ENCODE measurements at places on chromosomes 6 and 20. TPM values are rescaled to one million over a fixed set of nuclear protein-coding genes. Genes with fewer than 3 reads are reported as not detected.
A peak's percentile ranks its signal among the peaks of the same experiment; 100 is the strongest.

GRCh38 chr6:158718461-158719046 lies 68.7 kb downstream of the SYTL3 start:
- no peak for DNase-seq

GRCh38 chr6:89597988-89598387 lies 40.6 kb downstream of the LYRM2 start:
- DNase-seq = no peak

- DNase-seq = no peak
Measured at GRCh38 chr6:33168639-33169038, 23.6 kb downstream of the COL11A2 start.

- DNase-seq = no peak
Measured at GRCh38 chr6:30895343-30895742, 11.0 kb downstream of the DDR1 start.

DNA sequence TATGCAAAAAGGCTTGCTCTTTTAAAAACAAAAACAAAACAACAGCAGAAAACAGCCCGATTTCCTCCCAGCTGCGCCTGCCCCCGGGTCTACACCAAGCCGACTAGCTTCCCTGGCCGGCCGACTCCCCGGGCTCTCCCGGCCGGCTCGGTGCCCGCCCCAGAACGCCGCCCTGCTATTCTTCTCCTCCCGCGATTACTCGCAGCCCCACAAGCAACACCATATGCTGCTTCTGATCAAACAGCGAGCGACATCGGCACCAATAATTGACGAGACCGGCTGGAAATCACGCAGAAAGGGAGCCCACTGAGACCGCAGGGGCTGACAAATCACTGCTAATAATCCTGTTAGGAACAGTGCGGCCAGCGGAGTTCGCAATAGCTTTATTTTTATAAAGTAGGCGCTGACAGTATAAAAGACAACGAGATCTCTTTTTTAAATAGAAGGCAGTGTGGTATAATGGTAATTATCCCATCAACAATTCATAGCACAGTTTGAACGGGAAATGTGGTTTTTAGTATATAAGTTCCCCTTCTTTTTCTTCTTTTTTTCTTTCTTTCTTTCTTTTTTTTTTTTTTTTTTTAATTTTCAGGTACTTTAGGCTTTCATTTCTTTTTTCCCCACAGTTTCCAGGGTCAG lies 3.3 kb downstream of the SIM1 start:
- DNase-seq = no peak

DNA sequence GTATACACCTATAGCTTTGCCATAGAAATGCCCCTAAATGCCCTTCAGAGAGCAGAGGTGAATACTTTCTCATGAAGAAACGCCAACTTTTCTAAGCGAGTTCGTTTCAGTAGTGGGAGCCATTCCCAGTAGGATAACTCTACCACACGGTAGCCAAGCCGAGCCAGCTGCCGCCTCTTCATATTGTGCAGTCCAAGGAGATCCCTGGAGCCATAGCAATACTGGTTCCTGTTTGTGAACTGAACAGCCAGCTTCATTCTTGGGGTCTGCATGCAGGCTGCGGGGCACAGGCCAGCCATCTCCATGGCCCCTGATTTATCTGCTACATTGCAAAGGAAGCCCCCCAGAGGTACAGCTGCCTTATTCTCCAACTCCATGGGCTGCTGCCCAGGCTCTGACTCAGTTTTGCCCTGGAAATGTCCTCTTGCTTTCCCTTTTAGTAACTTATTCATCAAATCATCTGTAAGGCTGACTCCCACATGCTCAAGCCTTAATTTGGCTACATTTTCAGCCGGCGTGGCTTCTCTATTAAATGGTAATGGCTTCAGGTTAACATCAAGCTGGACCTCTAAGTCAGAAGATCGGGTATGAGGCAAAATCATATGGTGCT lies 12.8 kb downstream of the FASTKD5 start:
- no peak for DNase-seq

DNA sequence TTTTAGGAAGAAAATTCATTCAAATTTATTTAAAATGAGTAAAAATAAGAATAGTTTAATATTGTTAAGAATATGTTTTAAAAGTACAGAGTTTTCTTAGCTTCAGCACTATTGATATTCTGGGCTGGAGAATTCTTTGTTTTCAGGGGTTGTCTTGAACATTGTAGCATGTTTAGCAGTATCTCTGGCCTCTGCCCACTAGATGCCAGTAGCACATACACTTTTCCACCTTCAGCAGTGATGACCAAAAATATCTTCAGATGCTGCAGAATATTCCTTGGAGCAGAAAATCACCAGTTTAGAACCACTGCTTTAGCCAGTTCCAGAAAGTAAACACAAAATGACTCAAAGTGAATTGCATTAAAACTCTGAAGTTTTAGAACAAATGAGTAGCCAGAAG lies 19.4 kb upstream of the SDHAF4 start:
- DNase-seq = no peak

GRCh38 chr20:3646651-3647050 lies 16.5 kb downstream of the GFRA4 start:
- DNase-seq = no peak

- DNase-seq = peak; percentile 80
Measured at GRCh38 chr6:26158581-26159356, 71.5 kb downstream of the HFE start.

GRCh38 chr20:43976547-43976946 lies 61.9 kb downstream of the TOX2 start:
- DNase-seq = no peak

GRCh38 chr6:882084-882598 lies 189.2 kb upstream of the EXOC2 start:
- DNase-seq = no peak

GRCh38 chr20:40769677-40770285 lies 80.7 kb upstream of the MAFB start:
- DNase-seq = no peak

DNA sequence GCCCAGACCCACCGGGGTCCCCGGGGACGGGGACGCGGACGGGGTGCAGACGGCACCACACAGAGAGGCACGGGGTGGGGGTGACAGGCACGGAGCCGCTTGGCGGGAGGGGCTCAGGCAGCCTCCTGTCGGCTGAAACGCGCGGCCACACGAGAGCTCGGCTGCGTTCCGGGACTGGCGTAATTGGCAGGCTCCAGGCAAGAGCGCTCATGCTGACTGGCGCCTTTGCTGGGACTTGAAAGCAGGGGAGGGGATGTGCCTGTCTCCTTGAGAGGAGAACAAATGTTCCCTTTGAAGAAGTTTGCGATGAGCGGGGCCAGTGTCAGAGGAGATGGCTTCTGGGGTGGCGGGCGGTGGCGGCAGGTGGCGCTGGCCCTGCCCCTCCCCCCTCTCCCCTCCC lies 25.8 kb downstream of the BHLHE23 start:
- no peak for DNase-seq

GRCh38 chr6:158807515-158808441 lies 11.4 kb downstream of the EZR start:
- no peak for DNase-seq

DNA sequence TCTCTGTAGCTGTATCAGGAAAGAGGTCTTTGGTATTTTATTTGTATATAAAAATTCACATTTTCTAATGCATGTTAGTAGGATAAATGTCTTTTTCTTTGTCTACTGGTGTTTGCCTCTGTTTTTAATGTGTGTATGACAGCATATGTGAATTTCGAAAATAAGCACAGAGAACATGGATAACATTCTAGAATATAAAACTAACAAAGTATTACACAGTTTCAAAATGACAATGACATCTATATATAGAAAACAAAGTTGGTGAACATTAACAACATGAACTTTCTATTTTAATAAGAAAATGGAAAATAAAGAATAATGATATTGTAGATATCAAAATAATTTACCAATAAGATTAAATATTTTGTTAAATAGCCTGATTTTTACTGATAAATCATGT lies 608.0 kb downstream of the COL12A1 start:
- no peak for DNase-seq

GRCh38 chr20:58891718-58892140 lies 39.2 kb downstream of the GNAS start:
- DNase-seq = no peak

DNA sequence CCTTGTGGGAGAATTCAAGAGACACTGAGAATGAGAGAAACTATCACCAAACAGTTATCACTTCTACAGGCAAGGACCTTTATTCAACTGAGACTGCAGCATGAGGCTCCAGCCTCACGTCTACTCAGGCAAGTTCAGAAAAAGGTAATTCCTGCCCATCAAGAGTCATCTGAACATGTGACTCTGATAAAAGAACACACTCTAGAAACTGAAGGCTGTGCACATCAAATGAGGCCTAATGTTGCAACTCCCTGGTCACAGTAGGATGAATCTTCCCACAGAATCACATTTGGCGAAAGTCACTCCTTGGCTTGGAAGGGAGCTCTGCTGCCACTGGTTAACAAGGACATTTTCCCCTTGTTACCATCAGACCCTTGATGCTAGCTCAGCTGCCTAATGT lies 71.2 kb upstream of the EMILIN3 start:
- no peak for DNase-seq

DNA sequence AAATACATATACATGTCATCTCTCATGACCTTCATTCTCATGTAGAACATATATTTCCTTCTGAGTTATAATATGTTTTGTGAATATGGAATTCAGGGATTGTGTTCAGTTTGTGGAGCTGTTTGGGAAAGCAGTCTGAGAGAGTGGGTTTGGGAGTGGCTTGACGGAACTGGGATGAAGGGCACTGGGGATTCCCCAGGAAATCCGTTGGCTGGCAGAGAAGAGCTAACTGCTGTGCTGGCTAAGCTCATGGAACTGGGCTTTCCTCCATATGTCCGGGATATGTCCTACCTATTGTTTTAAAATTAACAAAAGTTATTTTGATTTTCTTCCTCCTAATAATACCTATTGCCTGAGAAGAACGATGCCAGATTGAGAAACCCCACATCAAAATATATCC lies 359.5 kb upstream of the FLRT3 start:
- no peak for DNase-seq

- no peak for DNase-seq
Measured at GRCh38 chr6:134267917-134268361, 50.0 kb downstream of the SGK1 start.

GRCh38 chr6:120774275-120774674 lies 560.0 kb downstream of the TBC1D32 start:
- DNase-seq = no peak

DNA sequence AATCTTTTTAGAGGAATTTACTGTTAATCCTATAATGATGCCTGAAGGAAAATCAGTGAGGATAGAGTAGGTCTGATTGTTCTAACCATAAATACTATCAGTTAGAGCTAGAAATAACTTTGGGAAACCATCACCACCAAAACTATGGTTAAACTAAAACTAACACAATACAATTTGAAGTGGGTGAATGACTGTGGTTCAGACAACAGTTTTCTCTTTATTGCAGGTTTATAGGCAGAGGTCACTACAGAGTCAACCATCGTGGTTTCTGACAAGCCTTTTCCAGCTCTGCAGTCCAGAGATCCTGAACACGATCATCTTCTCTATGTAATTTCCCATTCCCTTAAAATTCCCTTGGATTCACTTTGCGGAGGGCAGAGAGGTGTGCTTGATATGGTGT lies 134.3 kb downstream of the IBTK start:
- DNase-seq = no peak

GRCh38 chr6:157019733-157020132 lies 242.6 kb downstream of the ARID1B start:
- DNase-seq = no peak

DNA sequence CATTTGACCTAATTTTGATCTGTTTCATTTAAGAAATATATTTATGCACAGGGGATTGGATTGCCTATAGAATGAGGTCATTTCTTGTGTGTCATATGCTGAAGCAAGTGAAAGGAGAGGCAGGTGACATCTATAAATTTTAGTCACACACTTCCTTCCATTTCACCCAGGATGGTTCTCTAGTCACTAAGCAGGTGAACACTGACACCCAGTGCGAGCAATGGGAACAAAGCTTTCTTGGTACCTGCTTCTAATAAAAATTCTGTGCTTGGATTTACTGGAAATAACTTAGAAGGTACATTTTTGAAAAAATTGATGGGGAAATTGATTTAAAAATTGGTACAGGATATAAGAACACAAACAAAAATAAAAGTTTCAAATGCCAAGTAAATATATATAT lies 66.9 kb upstream of the MC3R start:
- DNase-seq = no peak

GRCh38 chr6:144653885-144654505 lies 368.9 kb downstream of the UTRN start:
- no peak for DNase-seq

Gene SH3BGRL2
- 33.9 TPM for total RNA-seq

Gene MROH8
- total RNA-seq = 1.5 TPM

Gene PAX1
- not detected for total RNA-seq

Gene TOX2
- 24.3 TPM for total RNA-seq

Gene TPD52L2
- total RNA-seq = 81.5 TPM

Gene ZNF334
- total RNA-seq = 3.0 TPM

Gene KCNG1
- not detected for total RNA-seq

Gene COL21A1
- 15.6 TPM for total RNA-seq

Gene NXT1
- 16.2 TPM for total RNA-seq
